ENCODE measurements at places on chromosomes 12 and 14.

DNA sequence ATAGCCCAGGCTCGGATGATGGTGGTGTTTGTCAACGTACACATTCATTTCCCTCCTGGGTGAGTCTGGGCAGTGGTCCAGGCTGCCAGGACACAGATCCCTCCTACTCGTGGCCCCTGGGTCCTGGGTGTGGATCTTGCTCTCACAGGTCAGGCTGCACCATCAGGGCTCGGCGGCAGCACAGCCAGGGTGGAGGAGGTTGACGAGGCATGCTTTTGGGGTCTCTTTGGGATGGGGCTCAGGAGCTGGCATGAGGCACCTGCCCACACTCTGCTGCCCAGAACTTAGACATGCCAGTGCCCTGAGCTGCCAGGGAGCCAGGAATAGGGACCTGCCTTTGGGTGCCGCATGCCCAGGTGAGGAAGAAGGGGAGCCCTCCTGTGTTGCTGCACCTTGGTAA, 9.7 kb downstream of the TMEM121 start:
- DNase-seq: no peak

DNA sequence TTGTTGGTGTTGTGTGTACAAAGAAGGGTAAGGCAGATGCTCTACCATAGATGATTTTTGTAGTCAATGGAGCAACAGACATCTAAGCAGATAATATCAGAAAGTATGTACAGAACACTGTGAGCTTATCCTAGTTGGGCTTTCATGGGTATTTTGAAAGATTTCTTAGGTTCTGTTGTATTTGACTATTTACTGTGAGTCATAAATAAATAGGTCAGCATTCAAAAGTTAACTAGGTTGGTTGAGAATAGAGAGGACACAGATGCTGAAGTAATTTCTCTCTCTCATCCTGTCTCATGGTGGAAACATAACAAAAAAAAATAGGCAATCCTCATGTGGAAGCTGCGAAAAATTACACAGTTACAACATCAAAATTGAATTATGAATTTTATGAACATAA, 413.5 kb downstream of the CCDC91 start:
- no peak for DNase-seq

DNA sequence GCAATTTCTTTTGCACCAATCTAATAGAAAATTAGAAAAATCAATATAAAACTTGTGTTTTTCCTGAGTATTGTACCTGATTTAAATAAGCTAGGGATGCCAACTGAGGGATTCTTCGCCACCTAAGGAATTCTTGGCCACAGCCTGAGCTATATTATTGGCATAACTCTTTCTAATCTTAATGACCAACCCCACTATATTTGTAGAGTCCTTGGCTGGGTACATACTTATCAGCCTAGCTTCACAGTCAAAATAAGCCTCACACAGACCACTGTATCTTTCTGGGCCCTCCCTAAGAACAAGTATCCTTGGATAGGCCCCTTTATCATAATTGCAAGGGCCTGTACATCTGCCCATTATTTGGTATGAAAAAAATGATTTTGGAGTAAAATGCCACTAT, 247.1 kb downstream of the DUSP6 start:
- no peak for DNase-seq

- DNase-seq: no peak
Measured at GRCh38 chr12:92394895-92395294, 249.2 kb upstream of the BTG1 start.

DNA sequence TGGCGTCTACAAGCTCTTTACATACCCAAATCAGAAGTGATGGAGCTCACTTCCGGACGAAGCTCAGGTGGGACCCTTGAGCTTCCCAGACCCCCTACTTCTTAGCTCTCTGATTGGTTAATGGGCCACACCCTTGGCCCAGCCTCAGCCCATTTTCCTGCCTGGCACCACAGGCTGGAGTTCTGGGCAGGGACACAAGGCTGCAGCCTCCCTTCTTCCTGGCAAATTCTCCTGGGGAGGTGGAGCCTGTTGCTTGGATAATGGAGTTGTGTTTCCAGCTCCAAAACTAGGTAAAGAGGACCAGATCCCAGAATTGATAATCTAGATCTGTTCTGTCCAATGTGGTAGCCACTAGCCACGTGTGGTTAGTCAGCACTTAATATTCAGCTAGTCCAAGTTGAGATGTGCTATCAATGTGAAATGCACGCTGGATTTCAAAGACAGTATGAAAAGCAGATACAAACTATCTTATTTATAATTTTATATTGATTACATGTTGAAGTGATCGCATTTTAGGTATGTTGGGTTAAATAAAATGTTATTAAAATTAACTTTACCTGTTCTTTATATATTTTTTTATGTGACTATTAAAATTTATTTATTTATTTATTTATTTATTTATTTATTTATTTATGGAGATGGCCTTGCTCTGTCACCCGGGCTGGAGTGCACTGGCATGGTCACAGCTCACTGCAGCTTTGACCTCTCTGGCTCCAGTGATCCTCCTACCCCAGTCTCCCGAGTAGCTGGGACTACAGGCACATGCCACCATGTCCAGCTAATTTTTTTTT, 12.6 kb upstream of the FAIM2 start:
- no peak for DNase-seq

DNA sequence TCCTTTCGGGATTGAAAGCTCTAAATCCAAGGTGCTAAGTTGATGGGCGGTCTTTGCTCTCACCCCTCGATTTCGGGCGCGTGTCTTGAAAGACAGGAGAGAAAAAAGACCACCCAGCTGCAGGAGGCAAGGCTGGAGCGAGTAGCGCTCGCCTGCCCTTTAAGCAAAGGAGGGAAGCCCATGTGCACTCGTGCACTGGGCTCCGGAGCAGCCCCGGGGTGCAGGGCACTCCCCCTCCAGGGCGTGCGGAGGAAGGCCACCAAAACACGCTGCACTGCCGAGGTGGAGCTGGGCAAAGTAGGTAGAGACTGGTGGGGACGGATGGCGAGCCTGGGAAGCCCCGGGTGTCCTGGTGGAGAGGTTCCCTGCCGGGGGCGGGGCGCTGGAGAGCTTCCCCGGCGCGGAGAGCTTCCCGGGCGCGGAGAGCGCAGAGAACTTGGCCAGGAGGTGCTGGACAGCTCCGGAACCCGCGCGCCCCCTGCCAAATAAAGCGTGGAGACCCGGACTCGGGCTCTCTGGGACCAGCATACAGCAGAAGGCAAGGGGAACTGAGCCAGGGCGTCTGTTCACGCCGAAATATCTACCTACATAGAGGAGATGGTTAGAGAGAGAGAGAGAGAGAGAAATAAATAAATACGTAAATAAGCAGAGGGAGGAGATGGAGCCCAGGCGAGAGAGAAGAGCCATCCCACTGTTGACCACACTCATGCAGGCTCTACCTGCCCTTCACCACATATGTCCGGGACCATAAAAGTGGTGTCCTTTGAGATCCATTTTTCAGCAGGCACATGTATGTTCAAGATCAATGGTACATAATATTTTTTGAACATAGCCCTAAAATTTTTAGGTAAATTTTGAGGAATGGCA, 662 bp upstream of the NELL2 start:
- peak; percentile 33 for DNase-seq

DNA sequence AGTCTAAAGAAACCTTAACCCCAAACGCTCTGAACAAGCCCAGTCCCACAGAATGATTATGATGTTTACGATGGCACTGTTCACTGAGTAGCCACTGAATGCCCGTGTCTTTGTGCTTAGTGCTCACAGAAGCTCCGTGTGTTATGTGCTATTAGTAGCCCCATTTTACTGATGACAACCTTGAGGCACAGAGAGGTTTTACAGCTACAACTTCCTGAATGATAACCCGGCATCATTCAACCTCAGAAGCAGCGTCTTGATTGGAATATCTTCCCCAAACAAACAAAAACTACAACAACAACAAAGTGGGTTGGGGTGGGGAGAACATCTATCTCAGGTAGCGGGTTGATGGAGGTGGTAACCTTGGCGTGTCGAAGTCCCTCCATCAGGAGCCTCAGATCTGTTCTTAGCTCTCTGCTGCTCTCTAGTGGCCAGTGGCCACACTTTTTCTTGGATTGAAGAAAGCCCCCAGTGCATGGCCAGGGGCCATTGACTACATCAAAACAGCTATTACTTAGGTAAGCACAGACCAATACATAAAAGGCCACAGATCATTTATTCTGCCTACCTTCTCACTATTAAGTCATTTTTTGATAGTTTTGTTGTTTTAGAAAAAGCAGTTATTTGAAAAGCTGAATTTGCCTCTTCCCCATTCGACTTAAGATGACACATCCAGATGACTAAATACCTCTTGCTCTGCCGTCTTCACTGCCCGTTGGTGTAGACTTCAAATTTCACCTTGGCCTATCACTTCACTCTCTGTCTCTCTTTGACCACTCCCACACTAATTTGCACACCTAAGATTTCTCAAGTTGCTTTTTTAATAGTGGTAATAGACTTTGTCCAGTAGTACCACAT, 376.9 kb downstream of the GALC start:
- peak; percentile 38 for DNase-seq

DNA sequence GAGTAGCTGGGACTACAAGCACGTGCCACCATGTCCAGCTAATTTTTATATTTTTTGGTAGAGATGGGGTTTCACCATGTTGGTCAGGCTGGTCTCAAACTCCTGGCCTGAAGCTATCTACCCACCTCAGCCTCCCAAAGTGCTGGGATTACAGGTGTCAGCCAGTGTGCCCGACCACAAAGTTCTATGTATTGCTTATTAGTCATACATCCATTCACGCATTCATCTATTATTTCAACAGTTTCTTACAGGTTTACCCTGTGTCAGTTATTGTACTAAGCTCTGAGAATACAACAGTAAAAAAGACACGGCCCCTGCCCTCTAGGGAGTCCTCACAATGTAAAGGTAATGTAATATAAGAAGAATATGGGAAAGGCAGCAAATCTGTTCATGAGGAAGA, 188.9 kb upstream of the BTG1 start:
- DNase-seq: no peak

GRCh38 chr14:83372271-83372670, 1838.6 kb upstream of the SEL1L start:
- no peak for DNase-seq

GRCh38 chr14:79137045-79137430, 966.9 kb downstream of the NRXN3 start:
- DNase-seq: no peak

DNA sequence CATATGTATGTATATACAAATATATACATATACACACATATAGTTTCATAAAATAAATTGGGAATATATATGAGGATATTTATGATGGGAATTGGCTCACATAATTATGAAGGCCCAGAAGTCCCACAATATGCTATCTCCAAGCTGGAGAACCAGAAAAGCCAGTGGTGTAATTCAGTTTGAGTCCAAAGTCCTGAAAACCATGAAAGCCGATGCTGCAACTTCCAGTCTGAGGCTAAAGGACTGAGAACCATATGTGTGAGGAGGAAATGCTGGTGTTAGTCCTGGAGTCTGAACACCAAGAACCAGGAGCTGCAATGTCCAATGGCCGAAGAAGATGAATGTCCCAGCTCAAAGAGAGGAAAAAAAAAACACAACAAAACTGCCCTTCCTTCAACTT, 65.5 kb upstream of the PRKD1 start:
- no peak for DNase-seq

DNA sequence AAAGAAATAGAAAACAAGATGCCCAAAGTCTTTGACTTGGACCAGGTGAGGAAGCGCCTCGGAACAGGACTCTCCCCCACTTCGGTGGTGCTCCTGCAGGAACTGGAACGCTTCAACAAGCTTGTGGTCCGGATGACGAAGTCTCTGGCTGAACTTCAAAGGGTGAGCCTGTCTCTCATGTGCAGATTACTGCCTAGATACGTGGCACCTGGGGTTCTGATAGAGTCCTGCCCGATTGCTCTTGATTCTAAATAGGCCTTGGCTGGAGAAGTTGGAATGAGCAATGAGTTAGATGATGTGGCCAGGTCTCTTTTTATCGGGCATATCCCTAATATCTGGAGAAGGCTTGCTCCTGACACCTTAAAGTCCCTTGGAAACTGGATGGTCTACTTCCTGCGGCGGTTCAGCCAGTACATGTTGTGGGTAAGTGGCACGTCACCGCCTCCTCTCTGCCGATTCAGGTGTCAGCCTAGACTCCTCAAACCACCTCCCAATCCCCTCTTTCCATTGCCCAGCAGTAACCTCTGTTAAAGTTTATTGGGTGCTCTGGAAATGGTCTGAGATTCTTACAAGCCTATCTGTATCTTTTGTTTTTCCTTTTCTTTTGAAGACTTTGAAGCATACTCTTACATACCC, 40.8 kb downstream of the CCDC92 start:
- DNase-seq: peak; percentile 39

- DNase-seq: no peak
Measured at GRCh38 chr12:124147027-124147426, 147.9 kb upstream of the RFLNA start.

DNA sequence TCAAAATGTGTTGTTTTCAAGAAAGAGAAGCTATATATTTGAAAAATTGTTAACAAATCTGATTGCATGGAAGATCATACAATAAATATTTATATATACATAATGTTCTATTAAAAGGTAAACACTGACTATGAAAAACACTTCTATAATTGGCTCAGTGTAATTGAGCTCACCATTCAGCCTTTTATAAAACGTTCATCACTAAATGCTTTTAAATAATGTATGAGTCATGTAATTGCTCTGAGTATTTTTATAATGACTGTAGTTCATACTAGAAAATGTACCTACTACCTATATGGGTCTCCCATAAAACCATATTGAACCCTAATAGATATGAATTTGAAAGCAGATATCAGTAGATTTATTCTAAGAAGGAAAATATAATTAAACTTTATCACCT, 240.4 kb upstream of the MGAT4C start:
- DNase-seq: no peak

DNA sequence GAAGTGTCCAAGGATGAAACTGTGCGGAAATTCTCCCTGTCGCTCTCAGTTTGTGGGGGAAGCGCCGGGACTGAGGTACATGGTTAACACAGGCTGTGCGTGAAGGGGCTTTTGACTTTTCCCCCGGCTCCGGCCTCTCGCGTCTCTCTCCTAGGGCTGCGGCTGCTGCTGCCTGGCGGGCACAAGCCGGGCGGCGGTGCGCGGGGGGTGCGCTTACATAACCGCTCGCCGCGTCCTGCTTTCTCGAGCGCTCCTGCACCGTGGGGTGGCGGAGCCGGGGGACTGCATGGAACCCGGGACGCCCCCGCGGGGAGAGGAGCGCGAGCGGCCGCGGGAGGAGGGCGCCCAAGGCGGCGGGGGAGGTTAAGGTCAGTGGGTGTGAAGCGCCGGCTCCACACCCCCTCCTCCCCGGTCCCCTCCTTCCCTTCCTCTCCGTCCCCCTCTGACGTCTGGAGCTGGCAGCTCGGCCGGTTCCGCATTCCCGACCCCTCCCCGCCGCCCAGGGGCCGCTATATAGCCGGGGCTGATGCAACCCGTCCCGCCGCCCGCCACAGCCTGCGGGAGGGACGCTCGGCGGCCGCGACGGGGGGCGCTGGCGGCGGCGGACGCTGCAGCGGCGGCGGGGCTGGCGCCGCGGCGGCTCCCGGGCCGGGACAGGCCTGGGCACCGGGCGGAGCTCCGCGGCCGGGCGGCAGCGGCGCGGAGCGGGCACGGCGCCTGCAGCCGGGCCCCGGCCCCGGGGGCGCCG, at the start of gene JDP2:
Gene JDP2 (plus strand): TSS at position 541 of the 748 bp plus-strand sequence. CDS start 9,899 bp downstream, outside the sequence.
- DNase-seq: peak; percentile 83
